RPMI7951 (cell line): ENCODE measurements at places on chromosomes 3 and 15.

GRCh38 chr3:27201492-27201891, 167.7 kb downstream of the NEK10 start:
- DNase-seq = no peak

- DNase-seq = peak; percentile 61
Observed at GRCh38 chr3:56894881-56895431, 93.2 kb upstream of the ARHGEF3 start.

- peak; percentile 97 for DNase-seq
Observed at GRCh38 chr15:40069178-40070165, 30.5 kb upstream of the SRP14 start.

GRCh38 chr3:65597952-65598413, 440.7 kb downstream of the MAGI1 start:
- no peak for DNase-seq

DNA sequence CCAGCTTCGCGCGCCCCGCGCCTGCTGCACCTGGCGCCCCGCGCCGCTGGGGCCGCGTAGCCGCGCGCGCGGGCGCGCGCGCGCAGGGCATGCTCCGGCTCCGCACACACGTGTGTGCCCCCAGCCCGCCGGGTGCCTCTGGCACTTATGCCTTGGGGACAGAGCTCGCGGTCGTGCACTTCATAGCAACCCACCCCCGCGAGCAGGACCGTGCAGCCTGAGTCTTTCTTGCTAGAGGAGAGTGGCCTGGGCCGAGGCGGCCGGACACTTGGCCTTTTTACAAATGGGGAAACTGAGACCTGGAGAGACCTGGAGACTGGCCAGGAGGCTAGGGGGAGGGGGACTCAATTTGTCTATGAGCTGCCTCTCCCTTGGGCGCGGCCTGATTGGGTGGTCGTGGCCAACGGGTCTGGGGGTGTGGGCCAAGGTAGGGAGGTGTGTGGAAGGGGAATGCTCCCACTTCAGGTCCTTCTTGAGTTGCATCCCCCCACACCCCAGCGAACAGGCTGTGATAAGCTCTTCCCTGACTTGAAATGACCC, 562 bp downstream of the NBEAL2 start:
- no peak for DNase-seq

- no peak for DNase-seq
Observed at GRCh38 chr15:73711526-73711925, 27.3 kb downstream of the CD276 start.

DNA sequence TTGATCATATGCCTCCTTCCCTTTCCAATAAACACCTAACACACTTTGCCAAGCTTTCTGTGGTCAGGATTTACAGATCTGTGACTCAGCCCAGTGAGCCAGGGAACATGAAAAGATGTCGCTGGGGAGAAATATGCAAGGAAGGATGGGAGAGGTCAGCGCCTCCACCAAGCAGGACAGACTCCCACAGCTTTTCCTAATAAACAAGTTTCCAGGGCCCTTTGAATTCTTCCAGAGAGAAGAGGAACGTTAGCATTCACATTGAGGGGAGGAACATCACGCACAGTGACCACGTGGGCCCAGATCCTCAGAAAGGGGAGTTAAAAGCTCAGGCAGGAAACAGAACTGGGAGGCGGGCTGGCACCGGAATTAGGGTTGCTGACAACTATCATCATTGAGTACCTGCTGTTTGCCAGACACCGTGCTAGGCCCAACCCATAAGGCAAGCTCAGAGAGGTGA, 33.3 kb upstream of the MRPS22 start:
- peak; percentile 99 for DNase-seq

GRCh38 chr3:104873331-104873730, 493.4 kb upstream of the ALCAM start:
- no peak for DNase-seq

- no peak for DNase-seq
Observed at GRCh38 chr15:81859737-81860516, 185.9 kb downstream of the MEX3B start.

GRCh38 chr3:182609575-182610156, 183.6 kb upstream of the ATP11B start:
- no peak for DNase-seq

- no peak for DNase-seq
Observed at GRCh38 chr3:59769127-59769750, 719.4 kb upstream of the CFAP20DC start.

GRCh38 chr3:10547413-10547812, 42.0 kb upstream of the ATP2B2 start:
- no peak for DNase-seq

DNA sequence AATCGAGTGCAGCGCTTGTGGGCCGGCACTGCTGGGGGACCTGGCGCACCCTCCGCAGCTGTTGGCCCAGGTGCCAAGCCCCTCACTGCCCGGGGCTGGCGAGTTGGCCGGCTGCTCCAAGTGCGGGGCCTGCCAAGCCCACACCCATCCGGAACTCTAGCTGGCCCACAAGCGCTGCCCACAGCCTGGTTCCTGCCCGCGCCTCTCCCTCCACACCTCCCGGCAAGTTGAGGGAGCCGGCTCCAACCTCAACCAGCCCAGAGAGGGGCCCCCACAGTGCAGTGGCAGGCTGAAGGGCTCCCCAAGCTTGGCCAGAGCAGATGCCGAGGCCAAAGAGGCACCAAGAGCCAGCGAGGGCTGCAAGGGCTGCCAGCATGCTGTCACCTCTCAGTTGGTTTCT, 73.4 kb downstream of the PLXNA1 start:
- no peak for DNase-seq

DNA sequence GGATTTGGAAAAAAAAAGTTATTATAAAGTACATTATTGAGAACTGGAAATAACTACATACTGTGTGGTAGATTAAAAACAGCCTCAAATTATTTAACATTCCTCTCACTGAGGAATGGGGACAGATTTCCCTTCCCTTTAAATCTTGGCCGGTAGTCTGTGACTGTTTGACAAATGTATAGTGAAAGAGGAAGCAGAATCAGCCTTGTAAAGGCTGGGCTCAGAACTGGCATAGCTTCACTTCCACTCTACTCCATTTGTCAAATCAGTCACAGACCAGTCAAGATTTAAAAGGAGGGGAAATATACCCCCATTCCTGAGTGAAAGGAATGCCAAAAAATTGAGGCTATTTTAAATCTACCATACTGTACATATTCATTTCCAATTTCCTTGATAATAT, 18.2 kb upstream of the B4GALT4 start:
- DNase-seq = no peak

GRCh38 chr3:147161833-147162232, 244.5 kb downstream of the ZIC4 start:
- DNase-seq = no peak

- DNase-seq = no peak
Observed at GRCh38 chr3:53949541-53949940, 57.9 kb upstream of the SELENOK start.

DNA sequence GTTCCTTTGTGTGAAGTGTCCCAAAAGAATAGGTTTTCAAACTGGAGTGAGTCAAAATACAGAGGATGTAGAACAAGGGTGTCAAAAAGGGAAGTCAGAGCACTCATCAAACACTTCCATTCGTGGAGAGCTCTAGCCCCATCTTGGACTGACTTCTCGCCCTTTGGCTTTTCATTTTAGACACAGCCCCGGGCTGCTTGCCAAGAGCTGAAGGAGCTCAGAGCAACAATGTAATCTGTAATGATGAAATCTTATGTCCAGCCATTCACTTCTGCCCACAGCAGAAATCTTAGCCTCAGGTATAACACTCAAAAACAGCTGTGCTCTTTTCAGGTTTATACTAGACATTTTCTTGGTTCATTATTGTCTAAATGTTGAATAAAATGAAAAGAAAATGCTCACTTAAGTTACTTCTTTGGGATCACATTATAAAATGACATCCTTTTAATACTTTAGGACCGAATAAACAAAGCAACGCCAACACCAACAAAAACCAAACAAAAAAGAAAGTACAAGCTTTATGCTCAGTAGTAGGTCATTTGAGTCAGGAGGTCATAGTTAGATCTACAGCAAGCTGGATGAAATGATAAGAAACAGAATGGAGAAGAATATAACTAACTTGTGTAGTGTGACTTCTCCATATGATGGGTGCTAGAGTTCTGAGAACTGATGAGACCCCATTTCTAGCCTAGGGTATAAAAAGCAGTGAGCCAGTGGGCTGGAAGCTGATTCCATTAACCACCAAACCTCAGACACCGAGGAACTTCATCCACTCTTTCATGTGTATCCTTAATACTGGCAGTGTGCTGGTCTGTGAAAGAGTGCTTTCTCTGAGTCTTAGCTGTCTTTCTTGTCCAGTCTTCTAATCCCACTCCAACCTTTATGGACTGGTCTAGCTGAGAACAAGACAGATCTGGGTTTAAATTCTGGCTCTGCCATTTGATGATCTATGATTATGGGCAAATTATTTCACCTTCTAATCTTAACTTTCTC, 131.8 kb upstream of the SLC7A14 start:
- DNase-seq = peak; percentile 89

GRCh38 chr3:144010371-144010770, 38.7 kb downstream of the DIPK2A start:
- no peak for DNase-seq

GRCh38 chr3:64650715-64651114, 37.1 kb downstream of the ADAMTS9 start:
- no peak for DNase-seq

GRCh38 chr3:156664011-156664830, 10.2 kb upstream of the TIPARP start:
- DNase-seq = no peak
